Activated CD4-positive, alpha-beta T cell treated with anti-CD3 and anti-CD28 coated beads for 1 hour (primary cell): ENCODE measurements at places on chromosomes 12 and 14.

- no peak for DNase-seq
Measured at GRCh38 chr12:16266085-16266484, 11.4 kb downstream of the SLC15A5 start.

GRCh38 chr12:227286-227915 is 13.4 kb upstream of the SLC6A12 start:
- DNase-seq = no peak

- no peak for DNase-seq
Measured at GRCh38 chr14:25150401-25150800, 100.5 kb upstream of the STXBP6 start.

DNA sequence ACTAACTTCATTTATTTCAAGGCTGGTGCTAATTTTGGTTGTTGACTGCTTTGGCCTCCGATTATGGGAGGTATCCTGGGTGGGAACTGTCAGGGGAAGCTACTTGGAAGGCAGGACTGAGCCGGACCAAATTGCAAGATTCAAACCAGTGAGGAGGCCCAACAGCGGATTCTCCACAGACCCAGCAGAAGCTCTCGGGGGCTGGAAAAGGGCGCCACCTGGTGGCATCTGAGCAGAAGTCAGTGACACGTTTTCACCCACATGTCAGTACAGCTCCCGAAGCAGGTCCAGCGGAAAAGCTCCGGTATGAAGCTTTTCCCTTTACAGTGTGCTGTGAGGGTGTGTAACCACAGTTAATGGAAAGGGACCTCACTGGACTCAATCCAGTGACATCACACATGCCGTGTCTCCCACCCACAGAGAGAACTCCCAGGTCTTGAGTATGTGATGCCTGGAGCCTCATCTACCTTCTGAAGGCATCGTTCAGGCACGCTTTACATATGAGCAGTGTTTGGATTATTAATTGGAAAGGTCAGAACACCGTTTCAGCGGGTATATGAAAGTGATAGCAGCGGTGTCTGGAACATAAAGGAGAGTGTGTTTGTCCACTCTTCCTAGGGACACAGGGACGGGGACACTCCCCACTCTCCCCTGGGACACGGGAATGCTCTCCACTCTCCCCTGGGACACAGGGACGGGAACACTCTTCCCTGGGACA is 3.6 kb upstream of the P2RX2 start:
- DNase-seq = peak; percentile 68

DNA sequence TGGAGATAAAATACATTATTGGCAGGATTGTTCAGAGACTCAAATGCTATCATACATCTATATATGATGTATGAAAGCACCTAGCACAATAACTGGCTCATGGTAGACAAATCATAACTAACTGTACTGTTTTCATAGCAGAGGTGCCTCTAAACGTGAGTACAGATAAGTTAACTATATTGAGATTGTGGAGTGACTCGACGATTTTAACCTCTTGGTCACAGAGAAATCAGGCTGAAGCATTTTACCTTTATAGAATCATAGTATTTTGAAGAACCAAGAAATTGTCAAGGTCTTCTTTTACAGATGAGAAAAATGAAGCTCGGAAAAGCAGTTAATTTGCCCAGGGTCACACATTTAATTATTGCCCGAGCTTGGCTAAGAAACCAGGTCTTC is 666 bp upstream of the DERA start:
- no peak for DNase-seq

DNA sequence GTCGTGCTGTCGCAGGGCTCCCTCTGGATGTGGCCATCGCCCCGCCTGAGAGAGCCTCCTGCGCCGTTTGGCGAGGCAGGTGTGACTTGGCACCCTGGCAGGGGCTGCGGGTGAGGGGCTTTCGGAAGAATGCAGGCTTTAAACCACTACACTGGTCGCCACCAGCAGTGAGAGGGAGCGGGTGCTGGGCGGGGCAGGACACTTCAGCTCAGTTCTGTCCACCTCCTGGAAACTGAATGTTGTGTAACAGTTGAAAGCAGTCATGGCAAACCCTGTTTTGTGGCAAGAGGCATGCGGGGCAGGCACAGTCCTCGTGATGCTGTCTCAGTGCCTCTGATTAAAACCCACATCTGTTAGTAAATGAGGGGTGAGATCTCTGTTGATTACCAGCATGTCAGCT is 55.9 kb downstream of the AACS start:
- no peak for DNase-seq

GRCh38 chr14:93137864-93138263 is 22.1 kb upstream of the ITPK1 start:
- DNase-seq = no peak

- DNase-seq = no peak
Measured at GRCh38 chr14:59306775-59307174, 118.3 kb downstream of the DAAM1 start.

GRCh38 chr12:108102363-108102762 is 26.7 kb upstream of the WSCD2 start:
- no peak for DNase-seq
